Ureter (tissue), 1 donor: ENCODE measurements at places on chromosomes 5 and 9. TPM values are rescaled to one million over a fixed set of nuclear protein-coding genes. Genes with fewer than 3 reads are reported as not detected.

The MARCOL gene
- not detected for total RNA-seq

The PCDHGA2 gene
- total RNA-seq = 2.6 TPM

The TMOD1 gene
- total RNA-seq = 29.3 TPM

The RFESD gene
- total RNA-seq = 4.5 TPM

The PCDHGB1 gene
- 3.0 TPM for total RNA-seq

The SCGB3A1 gene
- total RNA-seq = 1.4 TPM

The C9orf50 gene
- not detected for total RNA-seq

The FSTL4 gene
- 59.8 TPM for total RNA-seq

The BRINP1 gene
- 1.8 TPM for total RNA-seq

The ZBTB5 gene
- total RNA-seq = 12.6 TPM

The KLHL3 gene
- total RNA-seq = 16.8 TPM
